Astrocyte of the spinal cord (primary cell): ENCODE measurements at places on chromosomes 11 and 22.

DNA sequence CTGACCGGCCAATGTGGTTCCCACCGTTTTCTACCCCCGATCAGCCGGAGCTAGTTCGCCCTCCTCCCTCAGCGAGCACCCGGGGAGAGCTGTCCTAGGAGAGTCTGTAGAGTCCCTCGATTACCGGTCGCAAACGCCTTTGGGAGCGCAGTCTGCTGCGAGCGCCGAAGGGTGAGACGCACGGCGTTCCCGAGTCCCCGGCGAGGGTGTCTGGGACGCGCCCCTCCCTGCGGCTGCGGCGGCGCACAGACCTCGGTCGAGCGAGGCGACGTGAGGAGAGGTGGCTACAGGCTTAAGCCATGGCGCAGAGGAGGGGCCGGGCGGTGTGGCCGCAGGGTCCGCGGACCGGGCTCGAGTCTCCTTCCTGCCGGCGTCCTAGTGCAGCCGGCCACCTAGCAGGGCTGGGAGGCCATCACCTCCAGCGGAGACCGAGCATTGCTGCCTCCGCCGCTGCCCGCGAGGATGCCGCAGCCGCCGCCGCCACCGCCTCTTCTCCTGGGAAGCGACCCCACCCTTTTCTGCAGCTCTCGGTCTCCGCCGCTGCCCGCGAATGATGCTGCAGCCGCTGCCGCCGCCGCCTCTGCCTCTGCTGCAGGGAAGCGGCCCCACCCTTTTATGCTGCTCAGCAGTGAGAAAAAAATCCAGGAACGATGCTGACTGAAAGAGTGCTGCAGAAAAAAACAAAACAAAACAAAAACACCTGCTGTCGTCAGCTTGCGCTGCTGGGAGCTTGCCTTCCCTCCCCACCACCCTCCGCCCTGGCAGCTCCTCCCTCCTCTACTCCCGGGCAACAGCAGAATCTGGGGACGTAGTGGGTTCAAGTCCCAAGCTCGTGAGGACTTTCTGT, at the start of gene MAP6:
TSS of gene MAP6 (minus strand) at position 588 of the 847 bp plus-strand sequence. CDS start 669 bp downstream, outside the sequence.
- peak; percentile 10 for DNase-seq

GRCh38 chr22:48628891-48629543, 1198.7 kb downstream of the BRD1 start:
- no peak for DNase-seq

GRCh38 chr11:8015753-8016239, 28.7 kb downstream of the EIF3F start:
- peak; percentile 33 for DNase-seq

- no peak for DNase-seq
These were observed 48.1 kb downstream of the CBL start for GRCh38 chr11:119254239-119254638.

DNA sequence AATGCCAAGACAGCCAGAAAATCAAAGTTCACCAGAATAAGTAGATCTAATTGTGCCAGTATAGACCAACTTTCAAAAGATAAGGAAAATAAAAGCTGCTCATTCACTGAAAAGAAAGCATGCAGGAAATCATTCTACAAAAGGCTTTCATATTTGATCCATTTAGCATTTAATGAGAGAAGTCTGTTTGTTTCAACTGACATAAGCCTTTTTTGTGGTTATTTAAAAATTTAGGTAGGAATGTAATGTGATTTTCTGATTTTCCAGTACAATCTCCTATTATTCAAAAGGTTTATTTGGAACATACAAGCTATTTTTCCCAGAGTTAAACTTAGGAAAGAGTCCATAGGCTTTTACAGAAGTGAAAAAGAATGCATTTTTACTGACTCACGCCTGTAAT, 92.7 kb downstream of the SBF2 start:
- no peak for DNase-seq

DNA sequence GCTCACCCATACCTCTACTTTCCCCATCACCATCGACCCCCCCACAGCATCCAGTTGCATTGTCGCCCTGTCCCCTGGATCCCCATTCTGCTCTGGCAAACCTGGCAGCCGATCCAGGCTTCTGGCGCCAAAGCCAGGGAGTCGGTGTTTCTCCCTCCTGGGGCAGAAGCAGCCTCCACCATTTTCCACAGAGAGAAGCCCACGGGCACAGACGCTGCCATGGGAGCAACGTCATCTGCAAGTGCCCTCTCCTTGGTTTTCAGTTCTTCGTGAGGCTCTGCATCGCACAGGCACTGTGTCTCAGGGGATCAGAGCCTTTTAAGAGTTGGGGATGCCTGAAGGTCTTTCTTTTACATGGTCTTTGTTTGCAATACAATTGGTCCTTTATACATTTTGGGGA, 2.3 kb downstream of the YPEL4 start:
- DNase-seq: no peak

DNA sequence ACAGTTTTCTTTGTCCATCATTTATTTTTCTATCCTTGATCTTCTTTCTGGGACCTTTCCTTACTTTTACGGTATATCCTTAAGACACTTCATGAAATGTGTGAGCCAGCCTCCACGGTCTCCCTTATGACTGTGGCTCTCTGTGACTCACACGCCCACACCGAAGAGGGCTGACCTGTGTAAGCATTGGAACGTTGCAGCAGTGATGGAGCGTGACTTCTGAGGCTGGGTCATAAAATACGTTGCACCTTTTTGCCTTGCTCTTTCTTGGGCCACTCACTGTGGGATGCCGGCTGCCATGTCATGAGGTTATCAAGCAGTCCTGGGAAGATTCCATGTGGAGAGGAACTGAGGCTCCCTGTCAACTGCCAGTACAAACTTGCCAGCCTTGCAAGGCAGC, 96.3 kb upstream of the RAB1B start:
- DNase-seq: peak; percentile 66

DNA sequence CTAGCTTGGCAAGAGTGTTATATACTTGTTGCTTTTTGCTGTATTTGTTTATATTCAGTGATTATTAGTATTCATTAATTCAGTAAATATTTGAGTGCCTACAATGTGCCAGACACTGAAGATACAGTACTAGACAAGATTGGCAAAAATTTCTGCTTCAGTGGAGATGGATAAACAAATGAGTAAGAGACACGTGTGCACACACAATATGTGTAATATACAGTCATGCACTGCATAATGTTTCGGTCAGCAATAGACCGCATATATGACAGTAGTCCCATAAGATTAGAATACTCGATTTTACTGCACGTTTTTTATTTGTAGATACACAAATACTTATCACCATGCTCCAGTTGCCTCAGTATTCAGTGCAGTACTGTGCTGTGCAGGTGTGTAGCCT, 104.9 kb upstream of the GAL start:
- DNase-seq: peak; percentile 25

GRCh38 chr22:29074276-29074772, 1.5 kb downstream of the KREMEN1 start:
- no peak for DNase-seq

DNA sequence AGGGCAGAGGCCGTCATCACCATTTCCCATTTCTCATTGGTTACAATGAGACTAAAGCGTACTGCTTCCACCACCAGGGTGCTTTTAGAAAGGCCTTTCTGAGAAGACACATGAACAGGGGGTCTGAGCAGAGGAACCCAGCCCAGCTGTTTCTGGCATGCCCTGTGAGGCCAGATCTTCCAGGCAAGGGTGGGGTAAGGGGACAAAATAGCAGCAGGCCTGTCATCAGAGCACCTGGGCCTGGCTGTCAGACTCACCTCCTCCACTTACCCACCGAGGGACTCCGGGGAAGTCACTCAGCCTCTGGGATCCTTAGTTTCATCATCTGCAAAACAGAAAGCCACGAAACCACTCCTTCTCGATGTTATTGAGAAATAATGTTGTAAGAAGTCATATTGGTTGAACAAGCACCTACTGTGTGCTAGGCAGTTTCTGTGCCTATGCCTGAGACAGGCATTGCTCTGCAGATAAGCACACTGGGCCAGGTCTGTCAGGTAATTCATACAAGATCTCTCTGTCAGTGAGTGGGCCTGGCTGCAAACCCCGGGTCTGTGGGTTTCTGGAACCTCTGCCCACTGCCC, 8.8 kb upstream of the WNT11 start:
- DNase-seq: no peak

GRCh38 chr11:114668109-114668508, 10.2 kb upstream of the NXPE2 start:
- DNase-seq: no peak
